ENCODE measurements at places on chromosomes 3 and 15.

DNA sequence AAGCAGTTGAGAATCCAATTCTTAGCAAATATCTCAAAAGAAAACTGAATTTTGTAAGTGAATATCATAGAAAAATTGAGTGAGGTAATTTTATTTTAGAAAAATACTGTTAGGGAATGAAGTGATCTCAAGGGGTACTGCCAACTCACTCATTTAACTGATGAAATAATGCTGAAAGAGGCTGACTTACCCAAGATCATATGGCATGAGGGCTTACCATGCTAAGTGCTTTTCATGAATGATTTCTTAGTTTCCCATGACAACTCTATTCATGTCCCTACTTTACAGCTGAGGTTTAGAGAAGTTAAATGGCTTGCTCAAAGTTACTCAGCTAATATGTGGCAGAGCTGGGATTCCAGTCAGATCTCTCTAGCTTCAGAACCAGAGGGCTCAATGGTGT lies 30.6 kb downstream of the CCDC14 start:
- no peak for DNase-seq

DNA sequence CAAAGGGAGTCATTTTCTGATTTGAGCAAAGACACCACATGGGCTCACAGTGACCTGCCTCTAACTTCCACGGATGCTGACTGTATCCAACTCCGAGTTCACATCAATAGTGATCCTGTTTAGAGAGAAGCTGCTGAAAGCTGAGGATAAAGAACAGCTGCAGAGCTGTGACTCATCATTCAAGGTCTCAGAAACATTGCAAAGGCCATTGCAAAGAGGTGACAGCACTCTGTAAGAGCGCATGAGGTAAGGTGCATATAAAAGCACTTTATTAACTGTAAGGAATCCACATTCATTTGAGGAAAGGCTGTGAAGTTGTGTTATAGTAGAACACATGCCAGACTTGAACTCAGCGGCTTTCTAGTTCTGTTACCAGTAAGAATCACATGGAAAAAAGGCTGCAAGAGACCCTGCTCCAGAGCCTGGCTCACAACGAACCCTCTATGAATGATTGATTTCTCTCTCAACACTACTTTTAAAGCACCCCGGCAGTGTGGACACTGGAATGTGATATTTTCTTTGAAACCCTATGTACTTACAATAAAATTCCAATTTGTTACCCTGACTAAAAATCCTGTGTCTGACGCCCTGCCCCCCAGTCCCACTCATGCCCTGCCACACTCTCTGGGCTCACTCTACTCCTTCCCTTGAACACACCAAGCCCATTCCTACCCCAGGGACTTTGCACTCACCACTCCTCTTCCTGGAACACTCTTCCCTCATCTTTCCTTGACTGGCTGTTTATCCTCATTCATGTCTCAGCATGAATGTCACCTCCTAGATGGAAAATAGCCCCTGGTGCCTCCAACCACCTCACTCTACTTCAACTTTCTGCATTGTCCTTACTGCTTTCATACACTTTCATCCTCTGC lies 111.2 kb downstream of the LSM3 start:
- DNase-seq: no peak

DNA sequence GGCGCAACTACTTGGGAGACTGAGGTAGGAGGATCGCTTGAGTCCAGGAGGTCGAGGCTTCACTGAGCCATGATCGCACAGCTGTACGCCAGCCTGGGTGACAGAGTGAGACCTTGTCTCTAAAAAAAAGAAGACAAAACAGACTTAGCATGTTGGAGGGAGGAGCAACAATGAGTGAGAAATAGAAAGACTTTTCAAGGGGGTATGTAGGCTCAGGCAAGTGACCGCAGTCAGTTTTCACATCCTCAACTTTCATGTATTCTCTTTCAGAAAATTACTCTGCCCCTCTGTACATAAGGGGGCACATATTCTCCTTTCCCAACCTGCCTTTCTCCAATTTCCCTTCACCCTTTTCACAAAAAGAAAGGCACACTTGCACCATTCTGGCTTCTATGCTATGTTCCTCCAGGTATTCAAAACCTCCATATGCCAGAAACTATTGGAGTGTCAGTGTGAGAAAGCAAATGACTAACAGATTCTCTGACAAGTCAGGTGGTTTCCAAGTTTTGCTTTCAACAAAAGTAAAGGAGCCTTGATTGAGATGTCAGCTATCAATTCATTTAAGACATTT lies 7.6 kb downstream of the NSUN3 start:
- DNase-seq: no peak

DNA sequence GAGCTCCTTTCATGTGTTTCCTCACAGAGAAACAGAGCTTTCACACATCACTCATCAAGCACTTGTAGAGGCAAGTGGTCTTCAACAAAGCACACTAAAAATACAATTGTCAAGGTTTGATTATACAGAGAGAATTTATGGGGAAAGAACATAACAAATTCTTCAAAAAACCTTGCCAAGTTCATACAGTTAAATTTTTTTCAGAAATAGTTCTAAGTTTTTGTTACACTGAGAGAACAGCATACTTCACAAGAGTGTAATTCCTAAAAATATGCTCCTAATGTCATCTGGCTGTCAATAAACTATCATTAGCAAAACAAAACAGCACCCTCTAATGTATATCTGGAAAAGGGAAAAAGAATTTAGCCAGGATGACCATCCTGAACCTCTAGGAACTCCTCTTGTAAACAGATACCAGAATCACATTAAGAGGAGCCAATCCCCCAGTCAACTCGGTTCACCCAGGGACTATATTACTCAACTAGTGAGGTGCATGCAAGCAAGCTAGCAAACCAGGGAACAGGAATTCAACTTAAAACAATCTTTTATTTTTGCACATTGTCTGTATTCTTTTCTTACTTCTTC lies 63.3 kb downstream of the RAD18 start:
- no peak for DNase-seq

DNA sequence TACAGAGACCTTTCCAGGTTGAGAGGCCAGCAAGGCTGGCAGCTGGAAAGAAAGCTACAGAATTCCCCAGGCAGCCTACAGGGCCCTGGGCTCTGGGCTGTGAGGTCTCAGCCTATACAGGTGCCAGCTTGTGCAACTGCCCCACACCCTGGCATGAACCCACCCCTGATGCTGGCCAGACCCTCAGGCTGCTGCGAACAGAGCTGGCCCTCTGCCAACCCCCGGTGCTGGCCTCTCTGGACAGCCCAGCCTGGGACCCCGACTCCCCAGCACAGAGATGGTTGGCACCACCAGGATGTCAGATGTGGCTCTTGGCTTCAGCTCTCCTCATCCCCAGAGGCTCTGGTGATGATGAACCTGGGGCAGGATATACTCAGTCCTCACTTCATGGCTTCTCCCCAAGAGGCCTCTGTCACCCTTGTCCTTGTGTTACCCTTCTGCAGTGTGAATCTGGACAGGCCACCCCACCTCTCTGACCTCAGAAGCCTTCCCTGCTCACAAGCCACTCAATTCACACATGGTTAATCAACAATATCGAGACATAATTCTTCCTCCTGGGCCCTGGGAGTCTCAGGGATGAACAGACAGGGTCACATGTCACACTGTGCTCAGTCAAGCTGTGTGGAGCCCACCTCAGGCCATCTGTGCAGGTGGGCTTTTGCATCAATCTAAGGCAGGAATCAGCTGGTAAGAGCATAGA lies 11.0 kb upstream of the BFSP2 start:
- no peak for DNase-seq

- DNase-seq: peak; percentile 82
These were observed 48.0 kb upstream of the C15orf39 start for GRCh38 chr15:75153565-75154276.

- DNase-seq: no peak
These were observed 15.7 kb downstream of the SCAANT1 start for GRCh38 chr3:63896332-63897030.

DNA sequence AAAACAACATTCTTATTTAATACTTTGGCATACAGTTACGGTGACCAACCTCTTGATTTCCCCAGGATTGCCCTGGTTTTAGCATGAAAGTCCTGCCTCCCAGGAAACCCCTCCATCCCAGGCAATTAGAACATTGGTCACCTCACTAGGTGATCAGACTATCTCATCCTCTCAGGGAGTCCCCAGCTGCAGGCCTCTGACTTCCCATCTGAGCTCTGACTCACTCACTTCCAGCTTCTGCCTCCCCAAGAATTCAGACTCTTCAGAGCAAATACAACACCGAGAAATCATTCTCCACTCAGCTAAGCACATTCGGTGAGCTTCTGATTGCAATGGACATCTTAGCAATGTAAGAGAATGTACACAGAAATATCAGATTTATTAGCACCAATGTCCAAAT lies 92.4 kb upstream of the HES1 start:
- DNase-seq: peak; percentile 35

- peak; percentile 65 for DNase-seq
These were observed 331 bp downstream of the RNU6-1 start for GRCh38 chr15:67839499-67839928.

- no peak for DNase-seq
These were observed 25.2 kb downstream of the NOX5 start for GRCh38 chr15:69039516-69040225.

DNA sequence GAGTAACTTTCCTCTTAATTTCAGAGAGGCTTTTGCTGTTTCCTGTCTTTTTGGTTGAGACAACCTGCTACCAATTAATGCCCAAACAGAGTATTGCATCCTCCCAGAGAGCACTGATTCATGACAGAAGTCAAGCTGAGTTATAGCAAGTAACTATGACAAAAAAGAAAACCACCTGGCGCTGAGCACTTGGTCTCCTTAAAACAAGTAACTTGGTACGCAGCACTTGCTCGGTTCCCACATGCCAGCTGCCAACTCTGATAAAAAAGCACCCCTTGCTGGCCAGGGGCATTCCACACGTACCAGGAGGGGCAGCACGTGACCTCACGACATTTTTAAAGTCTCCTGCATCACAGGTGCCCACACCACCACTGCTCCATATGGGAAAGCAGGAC lies 13.5 kb upstream of the MYO5C start:
- DNase-seq: no peak
